Activated naive CD8-positive, alpha-beta T cell treated with anti-CD3 and anti-CD28 coated beads for 36 hours (primary cell): ENCODE measurements at places on chromosomes 1 and 21.

- H3K27ac ChIP-seq: no peak overlapping the region
- no peak for DNase-seq
- peaks cover 23% of the 10 kb centered on the region for H3K27me3 ChIP-seq
- no peak overlapping the region for H3K4me3 ChIP-seq
- H3K4me1 ChIP-seq: no peaks in the 10 kb centered on the region
- H3K36me3 ChIP-seq: no peaks in the 10 kb centered on the region
Observed at GRCh38 chr1:30104551-30104950, 618.8 kb downstream of the MATN1 start.

GRCh38 chr1:19021845-19022244 is 65.4 kb upstream of the IFFO2 start:
- H3K4me1 ChIP-seq: no peaks in the 10 kb centered on the region
- no peak overlapping the region for H3K27ac ChIP-seq
- no peak overlapping the region for H3K4me3 ChIP-seq
- no peaks in the 10 kb centered on the region for H3K36me3 ChIP-seq
- H3K27me3 ChIP-seq: peaks cover 7% of the 10 kb centered on the region

- H3K36me3 ChIP-seq: no peaks in the 10 kb centered on the region
- H3K27ac ChIP-seq: peak overlapping the region; percentile 97
- H3K4me1 ChIP-seq: peaks cover 38% of the 10 kb centered on the region
- no peaks in the 10 kb centered on the region for H3K27me3 ChIP-seq
- H3K4me3 ChIP-seq: peak overlapping the region; percentile 75
Observed at GRCh38 chr1:148372731-148373130, 110.4 kb downstream of the PPIAL4G start.

GRCh38 chr1:47940326-47940725 is 56.9 kb downstream of the TRABD2B start:
- H3K4me3 ChIP-seq: no peak overlapping the region
- no peaks in the 10 kb centered on the region for H3K36me3 ChIP-seq
- peaks cover 8% of the 10 kb centered on the region for H3K27me3 ChIP-seq
- no peaks in the 10 kb centered on the region for H3K4me1 ChIP-seq

- H3K27me3 ChIP-seq: no peaks in the 10 kb centered on the region
- no peak overlapping the region for H3K27ac ChIP-seq
- no peak overlapping the region for H3K4me3 ChIP-seq
- H3K36me3 ChIP-seq: no peaks in the 10 kb centered on the region
- H3K4me1 ChIP-seq: peaks cover 12% of the 10 kb centered on the region
Observed at GRCh38 chr1:200379432-200379757, 30.4 kb downstream of the ZNF281 start.

GRCh38 chr1:8625981-8626898 is 191.2 kb downstream of the RERE start:
- peaks cover 12% of the 10 kb centered on the region for H3K36me3 ChIP-seq
- no peaks in the 10 kb centered on the region for H3K27me3 ChIP-seq
- H3K4me3 ChIP-seq: no peak overlapping the region
- H3K27ac ChIP-seq: no peak overlapping the region
- no peak for DNase-seq

GRCh38 chr1:205543351-205544301 is 39.2 kb downstream of the CDK18 start:
- peak overlapping the region; percentile 58 for H3K4me3 ChIP-seq
- DNase-seq: peak; percentile 36
- H3K36me3 ChIP-seq: no peaks in the 10 kb centered on the region
- H3K27ac ChIP-seq: no peak overlapping the region
- peaks cover 56% of the 10 kb centered on the region for H3K27me3 ChIP-seq

GRCh38 chr1:23114424-23115079 is 54.1 kb downstream of the LUZP1 start:
- no peak overlapping the region for H3K27ac ChIP-seq
- no peak overlapping the region for H3K4me3 ChIP-seq
- DNase-seq: no peak
- H3K4me1 ChIP-seq: peaks cover 69% of the 10 kb centered on the region
- H3K36me3 ChIP-seq: no peaks in the 10 kb centered on the region

GRCh38 chr1:3683992-3684391 is 31.7 kb downstream of the TP73 start:
- DNase-seq: no peak
- no peaks in the 10 kb centered on the region for H3K4me1 ChIP-seq
- no peaks in the 10 kb centered on the region for H3K36me3 ChIP-seq
- H3K27ac ChIP-seq: no peak overlapping the region

- no peak for DNase-seq
- H3K27me3 ChIP-seq: peaks cover 6% of the 10 kb centered on the region
- no peak overlapping the region for H3K4me3 ChIP-seq
- no peak overlapping the region for H3K27ac ChIP-seq
Observed at GRCh38 chr1:78348496-78349284, 142.1 kb upstream of the PTGFR start.

GRCh38 chr21:15408089-15408488 is 321.7 kb upstream of the USP25 start:
- H3K4me3 ChIP-seq: no peak overlapping the region
- peaks cover 2% of the 10 kb centered on the region for H3K36me3 ChIP-seq

DNA sequence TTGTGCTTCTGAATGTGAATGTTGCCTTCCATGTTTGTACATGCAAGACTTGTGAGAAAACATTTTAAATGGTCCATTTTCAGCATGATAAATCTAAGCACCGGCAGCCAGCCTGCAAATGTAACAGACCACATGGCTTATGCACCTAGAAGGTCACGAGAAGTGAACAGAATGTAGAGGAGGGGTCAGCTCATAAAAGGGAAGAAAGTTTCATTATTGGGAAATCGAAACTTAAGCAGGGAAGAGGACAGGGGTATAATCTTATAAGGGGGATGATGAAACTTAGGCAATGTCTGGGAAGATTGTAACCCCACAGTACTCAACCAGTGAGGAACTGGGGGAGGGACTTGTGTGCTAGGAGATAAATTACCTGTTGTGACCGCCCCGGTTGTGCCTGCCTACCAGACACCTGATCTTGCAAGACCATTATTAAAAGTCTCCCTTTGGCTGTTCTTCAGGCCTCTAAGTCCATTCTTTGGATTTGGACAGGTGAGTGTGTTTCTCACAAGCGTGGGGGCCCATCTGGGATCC is 37.7 kb upstream of the VN1R5 start:
- no peak overlapping the region for H3K4me3 ChIP-seq
- H3K36me3 ChIP-seq: peaks cover 3% of the 10 kb centered on the region
- DNase-seq: no peak
- H3K4me1 ChIP-seq: peaks cover 6% of the 10 kb centered on the region
- H3K27ac ChIP-seq: no peak overlapping the region

DNA sequence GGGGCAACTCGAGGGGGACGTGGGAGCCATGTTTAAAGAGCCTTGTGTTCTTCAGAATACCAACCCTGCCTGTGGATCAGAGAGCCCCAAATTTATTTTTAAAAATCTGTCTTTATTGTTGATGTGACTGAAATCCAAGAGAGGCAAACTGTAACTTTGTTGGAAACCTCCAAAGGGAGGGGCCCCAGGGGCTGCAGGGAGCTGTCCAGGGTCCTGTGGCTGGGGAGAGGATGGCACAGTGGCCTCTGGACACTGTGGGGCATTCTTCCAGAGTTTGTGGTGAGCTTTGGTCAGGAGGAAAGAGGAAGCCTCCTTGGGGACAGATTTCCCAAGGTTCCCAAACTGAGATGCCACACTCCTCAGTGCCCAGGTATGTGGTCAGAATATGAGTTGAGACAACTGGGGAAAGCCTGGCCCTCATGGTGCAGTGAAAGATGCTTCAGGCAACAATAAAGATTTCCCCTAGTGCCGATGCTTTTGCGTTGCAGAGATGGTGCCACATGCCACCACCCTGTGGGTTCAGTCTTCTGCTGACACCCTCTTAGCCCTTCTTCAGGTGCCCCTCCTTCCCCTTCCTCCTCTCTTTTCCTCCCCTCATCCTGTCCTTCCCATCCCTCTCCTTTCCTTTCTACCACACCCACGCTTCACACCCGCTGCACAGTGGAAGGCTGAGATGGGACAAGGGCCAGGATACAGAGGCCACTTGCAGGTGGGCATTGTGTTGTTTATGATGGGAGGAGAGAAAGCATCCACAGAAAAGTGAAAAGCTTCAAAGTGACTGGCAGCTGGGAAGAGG is 122.1 kb downstream of the UCK2 start:
- peaks cover 8% of the 10 kb centered on the region for H3K27me3 ChIP-seq
- H3K4me1 ChIP-seq: no peaks in the 10 kb centered on the region
- H3K4me3 ChIP-seq: no peak overlapping the region
- no peak overlapping the region for H3K27ac ChIP-seq

DNA sequence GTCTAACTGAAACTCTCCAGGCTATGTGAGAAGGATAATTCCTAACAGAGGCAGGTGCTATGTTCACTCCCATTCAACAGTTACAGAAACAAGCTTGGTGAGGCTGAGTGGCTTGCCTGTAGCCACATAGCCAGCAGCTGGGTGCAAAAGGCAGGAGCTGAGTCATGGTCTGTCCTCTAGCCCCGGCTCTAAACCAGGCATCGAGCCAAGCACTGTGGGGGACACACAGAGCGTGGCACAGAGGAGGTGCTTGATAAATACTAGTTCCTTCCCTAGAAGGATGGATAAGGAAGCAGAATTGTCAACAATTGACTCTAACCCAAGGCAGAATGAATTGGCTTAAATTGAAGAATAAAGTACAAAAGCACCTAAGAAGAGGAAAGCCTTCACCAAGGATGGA is 10.4 kb upstream of the KCNA2 start:
- no peak overlapping the region for H3K4me3 ChIP-seq
- peaks cover 27% of the 10 kb centered on the region for H3K4me1 ChIP-seq
- DNase-seq: no peak

DNA sequence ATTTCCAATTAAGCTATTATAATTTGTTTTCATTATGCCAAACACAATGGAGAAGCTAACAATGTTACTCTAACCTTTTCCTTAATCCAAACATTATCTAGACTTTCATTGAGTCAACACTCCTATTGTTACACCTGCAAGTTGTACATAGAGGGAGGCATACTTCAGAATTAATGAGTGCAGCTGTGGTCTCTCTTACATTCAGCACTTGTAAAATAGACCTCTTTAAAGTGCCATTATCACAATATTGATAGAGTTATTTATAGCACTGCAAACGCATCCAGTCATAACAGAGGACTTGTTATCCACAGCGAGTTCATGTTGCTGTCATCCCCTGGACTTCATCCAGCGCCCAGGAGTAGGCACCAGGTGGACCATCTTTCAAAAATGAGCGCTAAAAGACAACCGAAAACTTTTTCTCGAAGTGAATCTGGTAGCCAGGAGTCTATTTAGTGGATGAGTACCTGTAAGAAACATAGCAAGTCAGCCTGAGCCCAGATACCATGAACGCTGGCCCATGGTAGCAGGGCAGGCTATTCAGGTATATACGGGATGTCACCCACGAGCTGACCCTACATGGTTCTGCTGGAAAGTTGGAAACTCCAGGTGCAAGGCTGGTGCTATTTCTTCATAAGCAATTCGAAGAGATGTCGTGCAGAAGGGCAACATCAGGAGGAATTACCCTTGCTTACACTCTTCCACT is 70.6 kb upstream of the NFIA start:
- H3K4me3 ChIP-seq: no peak overlapping the region
- H3K4me1 ChIP-seq: no peaks in the 10 kb centered on the region
- no peak for DNase-seq
- peaks cover 7% of the 10 kb centered on the region for H3K27me3 ChIP-seq

GRCh38 chr1:238254935-238255334 is 364.2 kb upstream of the ZP4 start:
- H3K36me3 ChIP-seq: no peaks in the 10 kb centered on the region
- no peak for DNase-seq
- H3K4me3 ChIP-seq: no peak overlapping the region
- no peaks in the 10 kb centered on the region for H3K4me1 ChIP-seq

DNA sequence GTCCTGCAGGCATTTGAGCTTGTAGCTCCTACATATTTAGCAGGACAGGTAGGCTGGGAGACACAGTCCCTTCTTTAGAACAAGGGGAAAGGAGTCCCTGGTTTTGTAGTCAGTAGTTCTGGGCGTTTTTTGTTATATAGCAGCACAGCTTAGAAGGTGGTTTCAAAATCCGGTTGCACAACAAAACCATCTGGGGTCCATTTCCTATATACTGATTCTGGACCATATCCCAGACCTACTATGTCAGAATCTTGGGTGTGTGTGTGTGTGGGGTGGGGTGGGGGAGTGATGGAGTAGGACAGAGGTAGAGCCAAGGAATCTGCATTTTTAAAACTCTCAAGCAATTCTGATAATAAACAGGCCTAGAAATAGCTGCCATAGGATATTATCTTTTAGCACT is 21.6 kb downstream of the METTL13 start:
- peaks cover 10% of the 10 kb centered on the region for H3K4me1 ChIP-seq
- no peak overlapping the region for H3K27ac ChIP-seq
- no peaks in the 10 kb centered on the region for H3K27me3 ChIP-seq
- H3K4me3 ChIP-seq: no peak overlapping the region

DNA sequence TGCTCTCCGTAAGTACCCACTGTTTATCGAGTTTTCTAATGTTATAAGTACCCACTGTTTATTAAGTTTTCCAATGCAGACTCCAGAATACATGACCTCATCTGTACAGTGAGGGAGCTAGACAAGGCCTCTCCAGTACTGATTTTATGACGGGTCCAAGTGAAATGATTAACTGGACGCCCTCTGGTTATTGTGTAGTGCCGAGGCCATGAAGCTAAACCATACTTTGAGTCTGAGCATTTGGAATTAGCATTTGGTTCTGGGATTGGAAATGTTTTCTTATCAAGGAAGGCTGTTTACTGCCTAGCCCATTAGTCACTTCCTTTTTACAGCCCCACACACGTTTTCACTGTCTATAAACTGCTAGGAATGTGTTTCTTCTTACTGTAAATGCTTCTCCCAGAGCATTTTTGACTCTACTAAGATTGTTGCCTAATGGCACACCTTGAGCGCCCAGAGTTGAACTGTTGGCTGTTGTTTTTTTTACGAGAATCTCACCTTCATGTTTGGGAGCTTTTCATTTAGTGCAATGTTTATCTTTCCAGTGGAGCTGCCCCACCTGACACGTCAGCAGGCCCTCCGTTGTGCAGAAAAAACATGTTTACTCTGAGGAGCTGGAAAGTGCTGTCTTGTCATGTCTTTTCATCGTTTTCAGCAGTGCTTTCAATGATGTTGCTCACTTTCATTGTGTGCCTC is 26.9 kb downstream of the SPATA46 start:
- no peak overlapping the region for H3K4me3 ChIP-seq
- H3K27me3 ChIP-seq: no peaks in the 10 kb centered on the region
- no peaks in the 10 kb centered on the region for H3K36me3 ChIP-seq
- no peaks in the 10 kb centered on the region for H3K4me1 ChIP-seq
- H3K27ac ChIP-seq: no peak overlapping the region
- no peak for DNase-seq

GRCh38 chr1:233983811-233984210 is 79.3 kb downstream of the SLC35F3 start:
- DNase-seq: no peak
- no peaks in the 10 kb centered on the region for H3K36me3 ChIP-seq
- H3K27ac ChIP-seq: no peak overlapping the region

DNA sequence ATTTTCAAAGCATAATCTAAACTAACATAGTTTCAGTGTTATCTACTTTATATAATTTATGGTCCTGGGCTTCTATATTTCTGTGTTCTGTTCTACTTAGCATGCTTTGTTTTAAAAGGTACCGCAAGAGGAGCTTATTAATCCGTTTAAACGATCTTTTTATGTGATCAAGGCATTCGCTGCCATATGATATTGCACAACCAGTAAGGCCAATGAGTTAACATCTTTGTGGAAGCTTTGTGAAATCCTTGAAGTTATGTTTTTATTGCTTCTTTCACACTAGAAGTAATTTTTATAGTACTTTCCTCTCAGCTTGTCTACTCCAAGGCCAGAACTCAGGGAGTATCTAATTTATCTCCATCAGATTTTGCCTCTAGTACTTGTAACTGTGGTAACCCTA is 8.9 kb downstream of the LRRC8C start:
- H3K4me1 ChIP-seq: peaks cover 61% of the 10 kb centered on the region
- DNase-seq: no peak
- no peak overlapping the region for H3K4me3 ChIP-seq
- peak overlapping the region; percentile 75 for H3K27ac ChIP-seq
- H3K36me3 ChIP-seq: peaks cover 68% of the 10 kb centered on the region
